ENCODE measurements at places on chromosomes 1 and 21. TPM values are rescaled to one million over a fixed set of nuclear protein-coding genes. Genes with fewer than 3 reads are reported as not detected.

DNA sequence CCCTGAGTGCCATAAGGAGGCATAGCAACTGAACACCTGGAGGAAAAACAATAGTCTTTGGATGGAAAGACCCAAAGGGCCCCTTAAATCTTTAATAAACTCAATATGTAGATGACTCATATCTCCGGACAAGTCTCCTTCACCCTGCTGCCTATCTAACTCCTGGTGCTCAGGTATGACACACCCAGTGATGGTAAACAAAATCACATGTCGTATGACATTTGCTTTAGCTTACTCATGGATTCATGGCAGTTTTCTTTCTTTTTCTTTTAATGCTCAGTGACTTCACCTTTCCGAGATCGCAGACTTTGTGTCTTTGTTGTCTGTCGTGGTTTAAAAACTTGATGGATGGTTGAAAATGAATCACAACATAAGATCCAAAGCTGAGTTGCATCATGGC lies 208.5 kb upstream of the PROX1 start:
- DNase-seq = no peak
- H3K4me1 ChIP-seq = no peaks in the 10 kb centered on the region
- H3K36me3 ChIP-seq = no peaks in the 10 kb centered on the region
- H3K27ac ChIP-seq = no peak overlapping the region
- no peak overlapping the region for H3K4me3 ChIP-seq

GRCh38 chr1:226121587-226122400 lies 59.3 kb downstream of the H3-3A start:
- H3K27me3 ChIP-seq = no peaks in the 10 kb centered on the region
- H3K4me3 ChIP-seq = peak overlapping the region; percentile 74
- no peaks in the 10 kb centered on the region for H3K36me3 ChIP-seq

- H3K36me3 ChIP-seq = no peaks in the 10 kb centered on the region
- H3K27me3 ChIP-seq = no peaks in the 10 kb centered on the region
- no peak overlapping the region for H3K4me3 ChIP-seq
- peaks cover 74% of the 10 kb centered on the region for H3K4me1 ChIP-seq
- no peak for DNase-seq
- H3K27ac ChIP-seq = peak overlapping the region; percentile 80
Observed at GRCh38 chr1:160124705-160125478, 9.3 kb downstream of the ATP1A2 start.

GRCh38 chr1:28297826-28298225 lies 31.0 kb upstream of the MED18 start:
- no peak overlapping the region for H3K27ac ChIP-seq
- no peaks in the 10 kb centered on the region for H3K27me3 ChIP-seq
- no peaks in the 10 kb centered on the region for H3K4me1 ChIP-seq
- no peak for DNase-seq
- no peak overlapping the region for H3K4me3 ChIP-seq

DNA sequence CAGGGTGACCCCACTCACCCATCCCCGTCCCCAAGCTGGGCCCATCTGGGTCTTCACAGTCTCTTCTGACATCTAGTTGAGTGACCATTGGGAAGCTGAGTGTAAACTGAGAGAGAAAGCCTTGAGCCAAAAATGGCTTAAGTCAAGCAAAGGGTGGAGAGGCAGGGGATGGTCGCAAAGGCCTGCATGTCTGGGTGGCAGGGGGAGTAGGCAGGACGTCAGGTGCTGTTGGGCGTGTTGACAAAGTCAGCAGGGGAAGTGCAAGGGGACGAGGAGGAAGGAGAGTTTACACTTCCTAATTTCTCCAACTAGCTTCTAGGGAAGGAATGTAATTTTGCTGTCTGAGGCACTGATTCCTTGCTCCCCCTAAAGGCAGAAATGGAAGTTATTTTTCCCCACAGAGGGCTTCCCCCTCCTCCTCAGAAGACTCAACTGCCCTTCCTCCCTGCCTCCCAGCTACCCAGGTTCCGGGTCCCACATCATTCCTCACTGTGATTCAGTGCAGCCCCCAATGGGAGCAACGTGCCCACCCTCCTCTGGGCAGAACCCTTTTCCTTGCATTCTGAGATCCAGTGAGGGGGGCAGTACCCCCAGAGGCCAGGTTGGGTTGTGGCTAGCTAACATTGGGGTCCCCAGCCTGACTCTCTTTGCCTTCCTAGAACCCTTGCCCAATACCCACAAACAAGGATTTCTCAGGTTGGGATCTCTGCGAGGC lies 1.2 kb upstream of the ADORA1 start:
- no peaks in the 10 kb centered on the region for H3K27me3 ChIP-seq
- no peaks in the 10 kb centered on the region for H3K36me3 ChIP-seq
- H3K4me3 ChIP-seq = no peak overlapping the region
- DNase-seq = no peak
- H3K4me1 ChIP-seq = no peaks in the 10 kb centered on the region

GRCh38 chr1:68375919-68376318 lies 73.8 kb downstream of the RPE65 start:
- no peaks in the 10 kb centered on the region for H3K4me1 ChIP-seq
- H3K36me3 ChIP-seq = no peaks in the 10 kb centered on the region
- no peak overlapping the region for H3K27ac ChIP-seq

DNA sequence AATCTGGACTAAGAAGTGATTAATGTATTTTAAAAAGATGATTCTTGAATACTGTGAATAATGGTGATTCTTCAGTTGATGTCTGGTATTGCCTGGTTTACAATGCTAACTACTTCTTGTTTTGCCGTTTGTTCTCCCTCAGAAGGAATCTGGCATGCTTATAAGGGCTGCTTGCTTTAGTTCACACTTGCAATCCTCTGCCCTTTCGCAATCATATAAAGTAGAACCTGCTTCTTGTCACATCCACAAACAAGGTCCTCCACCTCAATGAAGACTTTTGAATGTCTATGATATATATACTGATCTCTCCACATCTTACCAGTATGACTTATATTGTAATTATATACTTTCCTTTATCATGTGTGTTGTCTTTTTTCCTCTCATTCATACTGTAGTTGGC lies 92.6 kb downstream of the ADGRL4 start:
- no peaks in the 10 kb centered on the region for H3K4me1 ChIP-seq
- H3K27ac ChIP-seq = no peak overlapping the region
- H3K27me3 ChIP-seq = no peaks in the 10 kb centered on the region
- DNase-seq = no peak
- no peak overlapping the region for H3K4me3 ChIP-seq

DNA sequence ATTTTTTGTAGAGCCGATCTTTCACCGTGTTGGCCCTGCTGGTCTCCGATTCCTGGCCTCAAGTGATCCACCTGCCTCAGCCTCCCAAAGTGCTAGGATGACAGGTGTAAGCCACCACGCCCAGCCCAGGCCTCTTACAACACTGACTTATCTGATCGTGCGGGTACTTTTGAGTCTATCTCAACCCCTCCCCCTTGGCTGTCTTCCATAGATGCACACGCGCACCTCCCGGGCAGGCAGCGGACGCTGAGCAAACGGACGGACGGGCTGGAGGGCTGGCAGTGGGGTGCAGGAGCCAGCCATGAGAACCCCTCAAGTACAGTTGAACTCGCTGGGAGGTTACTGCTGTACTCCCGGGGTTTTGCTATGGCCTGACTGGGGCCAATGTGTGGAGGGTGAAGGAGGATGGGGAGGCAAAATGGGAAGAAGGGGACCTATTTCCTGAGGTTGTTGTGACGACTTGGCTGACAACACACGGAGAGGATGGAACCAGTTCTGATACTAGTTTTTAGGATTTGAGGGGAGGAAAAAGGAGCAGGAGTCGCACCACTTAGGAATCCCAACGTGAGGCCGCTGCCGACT lies 959 bp downstream of the CD58 start:
- peaks cover 17% of the 10 kb centered on the region for H3K4me1 ChIP-seq
- peak overlapping the region; percentile 92 for H3K4me3 ChIP-seq
- peak overlapping the region; percentile 98 for H3K27ac ChIP-seq

GRCh38 chr1:44641126-44642102 lies 32.9 kb downstream of the TMEM53 start:
- DNase-seq = no peak
- H3K4me3 ChIP-seq = no peak overlapping the region
- peaks cover 64% of the 10 kb centered on the region for H3K4me1 ChIP-seq
- H3K36me3 ChIP-seq = peaks cover 100% of the 10 kb centered on the region

DNA sequence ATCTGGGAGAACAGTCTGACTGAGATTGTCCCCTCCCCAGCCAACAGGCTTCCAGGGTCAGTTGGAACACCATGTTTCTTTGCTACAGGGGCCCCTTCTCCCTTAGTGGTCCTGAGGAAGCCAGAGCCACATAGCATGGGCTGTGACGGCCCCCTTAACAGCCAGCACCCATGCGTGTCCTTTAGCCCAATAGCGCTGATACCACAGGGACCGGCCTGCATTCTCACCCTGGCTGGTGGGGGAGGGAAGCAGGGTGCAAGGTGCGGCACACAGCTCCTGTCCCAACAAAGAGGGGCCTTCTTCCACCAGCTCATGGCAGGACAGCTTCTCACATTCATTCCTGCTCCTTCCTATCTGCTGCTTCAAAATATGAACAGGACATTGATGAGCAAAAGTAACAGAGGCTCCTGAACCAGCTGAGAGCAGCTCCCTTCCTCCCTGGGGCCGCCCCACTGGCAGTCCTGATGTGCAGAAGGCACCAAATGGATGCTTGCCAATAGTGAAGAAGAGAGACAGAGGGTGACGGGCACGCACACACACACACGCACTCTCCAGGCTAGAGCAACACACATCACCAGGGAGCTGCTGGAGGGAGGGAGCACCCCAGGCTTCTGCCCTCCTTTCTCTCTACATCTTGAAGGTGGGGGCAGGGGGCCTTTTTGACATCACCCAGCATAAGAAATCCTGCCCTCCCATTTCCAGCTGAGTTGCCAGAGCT lies 99.4 kb downstream of the CRYAA start:
- H3K4me3 ChIP-seq = no peak overlapping the region
- H3K27ac ChIP-seq = no peak overlapping the region
- no peaks in the 10 kb centered on the region for H3K36me3 ChIP-seq
- DNase-seq = no peak
- no peaks in the 10 kb centered on the region for H3K4me1 ChIP-seq

DOP1B gene
- 6.1 TPM for polyA plus RNA-seq

RPL5 gene
- 1,711 TPM for polyA plus RNA-seq

C1QTNF12 gene
- polyA plus RNA-seq = 0.84 TPM

SPATA17 gene
- polyA plus RNA-seq = 0.96 TPM

BEST4 gene
- polyA plus RNA-seq = 0.11 TPM
